ENCODE measurements at places on chromosomes 5 and 9.

DNA sequence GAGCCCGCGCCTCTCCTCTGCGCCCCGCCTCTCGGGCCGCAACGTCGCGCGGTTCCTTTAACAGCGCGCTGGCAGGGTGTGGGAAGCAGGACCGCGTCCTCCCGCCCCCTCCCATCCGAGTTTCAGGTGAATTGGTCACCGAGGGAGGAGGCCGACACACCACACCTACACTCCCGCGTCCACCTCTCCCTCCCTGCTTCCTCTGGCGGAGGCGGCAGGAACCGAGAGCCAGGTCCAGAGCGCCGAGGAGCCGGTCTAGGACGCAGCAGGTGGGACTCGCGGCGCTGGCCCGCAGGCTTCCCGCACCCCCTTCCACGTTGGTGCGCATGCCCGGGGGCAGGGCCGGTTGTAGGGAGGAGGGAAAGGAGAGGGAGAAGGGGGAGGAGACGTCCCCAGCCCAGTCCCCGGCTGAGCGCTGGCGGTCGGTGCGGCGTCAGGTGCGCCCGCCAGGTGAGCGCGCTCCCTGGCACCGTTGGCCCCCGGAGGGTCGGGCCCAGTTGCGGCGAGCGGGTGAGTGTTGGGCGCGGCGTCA lies at the start of gene OCLN:
TSS of gene OCLN (plus strand) at position 400 of the 532 bp plus-strand sequence. CDS start 11,455 bp downstream, outside the sequence.
- DNase-seq, result peak; percentile 98

DNA sequence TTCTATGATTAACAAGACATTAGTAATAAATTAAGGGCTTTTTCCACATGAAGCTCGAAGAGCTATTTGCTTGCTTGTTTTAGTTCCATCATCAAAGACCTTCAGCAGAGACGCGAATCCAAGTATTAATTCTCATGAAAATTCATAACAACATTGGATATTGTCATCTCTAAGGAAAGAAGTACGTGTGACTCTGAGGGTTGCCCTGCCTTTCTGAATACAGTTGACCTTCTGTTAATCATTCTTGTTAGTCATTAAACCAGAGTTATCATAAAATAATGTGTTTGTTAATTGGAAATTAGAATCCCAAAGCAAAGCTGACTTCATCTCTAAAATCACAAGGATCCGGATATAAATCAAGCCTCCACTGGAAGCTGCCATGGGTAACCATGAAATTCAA lies 222.5 kb downstream of the ZNF608 start:
- DNase-seq, result no peak

DNA sequence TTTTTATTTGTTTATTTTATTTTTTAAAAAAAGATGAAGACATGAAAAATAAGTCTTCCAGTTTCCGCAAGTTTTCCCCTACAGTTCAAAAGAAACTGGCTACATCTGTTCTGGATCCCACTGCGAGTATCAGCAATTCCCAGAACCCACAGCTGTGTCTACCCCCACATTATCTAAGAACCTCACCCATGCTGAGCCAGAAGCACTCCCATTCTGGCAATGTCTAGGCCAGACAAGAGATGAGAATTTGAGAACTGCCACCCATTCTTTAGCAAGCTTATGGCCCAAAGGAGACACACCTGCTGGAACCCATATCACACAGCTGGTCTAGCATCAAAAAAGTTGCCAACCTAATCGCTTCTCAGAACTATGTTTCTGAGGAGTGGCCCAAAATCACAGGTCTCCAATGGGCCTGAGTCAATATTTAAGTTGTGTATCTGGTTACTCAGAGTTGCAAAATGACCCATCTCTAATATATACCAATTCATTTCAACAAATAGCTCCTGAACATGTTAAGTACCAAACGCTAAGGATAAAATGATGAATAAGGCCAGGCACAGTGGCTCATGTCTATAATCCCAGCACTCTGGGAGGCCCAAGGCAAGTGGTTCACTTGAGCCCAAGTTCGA lies 27.1 kb downstream of the MTMR12 start:
- no peak for DNase-seq

GRCh38 chr5:172729588-172729987 lies 41.4 kb downstream of the DUSP1 start:
- no peak for DNase-seq

- no peak for DNase-seq
Measured at GRCh38 chr5:38154615-38155204, 103.6 kb upstream of the EGFLAM start.

GRCh38 chr5:12777342-12777741 lies 873.1 kb upstream of the CTNND2 start:
- DNase-seq, result no peak

GRCh38 chr5:134175921-134176510 lies 734 bp downstream of the SKP1 start:
- no peak for DNase-seq

DNA sequence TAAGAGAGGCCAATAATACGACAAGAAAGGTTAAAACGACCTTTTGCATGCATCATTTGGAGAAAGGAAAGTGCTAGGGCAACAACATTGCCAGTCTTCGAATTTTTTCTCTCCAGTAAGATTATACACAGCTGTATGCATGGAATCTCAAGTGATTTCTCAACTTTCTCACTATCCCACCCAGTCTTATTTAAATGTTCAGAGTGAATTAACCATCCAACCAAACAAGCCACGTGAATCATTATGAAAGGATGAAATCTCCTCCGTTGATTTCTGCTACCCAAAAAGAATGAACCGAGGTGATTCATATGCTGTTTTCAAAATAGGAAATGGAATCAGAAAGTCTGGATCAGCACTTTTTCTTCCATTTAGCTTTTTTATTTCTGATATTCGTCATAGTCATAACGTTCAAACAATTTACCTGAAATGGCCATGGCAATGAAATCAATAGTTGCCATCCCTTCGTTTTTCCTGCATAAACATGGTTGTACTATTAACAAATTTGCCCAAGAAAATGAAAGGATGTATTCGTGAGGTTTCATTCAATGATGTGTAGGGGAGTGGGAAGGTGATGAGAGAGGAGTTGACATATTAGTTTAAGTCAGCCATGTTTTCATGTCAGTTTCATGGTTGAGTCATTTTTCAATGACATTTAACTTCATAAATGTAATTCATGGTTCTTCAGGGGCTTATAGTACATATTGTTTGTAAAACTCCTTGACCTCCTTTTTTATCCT lies 170.9 kb upstream of the WWC1 start:
- DNase-seq, result no peak

Data from endodermal cell (in vitro differentiated cells).